ENCODE measurements at places on chromosomes 1 and 21.

GRCh38 chr1:94986783-94987182 lies 59.9 kb upstream of the CNN3 start:
- DNase-seq, result no peak

DNA sequence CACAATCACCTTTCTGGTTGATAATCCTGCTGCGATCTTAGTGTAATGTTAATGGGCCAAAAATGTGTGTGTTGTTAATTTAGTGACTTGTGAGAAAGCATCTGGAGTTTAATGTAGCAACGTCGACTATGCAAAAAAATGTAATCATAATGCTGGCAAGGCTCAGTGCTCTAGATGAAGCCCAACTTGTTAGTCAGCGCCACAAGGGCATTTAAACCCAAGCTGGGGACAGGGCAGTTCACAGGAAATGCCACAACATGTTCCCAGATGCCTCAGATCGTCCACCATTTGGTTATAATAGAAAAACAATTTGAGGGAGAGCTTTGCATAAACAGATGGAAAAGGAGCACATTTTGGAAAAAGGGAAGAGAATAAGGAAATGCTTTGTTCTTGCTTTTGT lies 585.4 kb upstream of the PLXNA2 start:
- no peak for DNase-seq

GRCh38 chr1:226417830-226418546 lies 10.1 kb upstream of the PARP1 start:
- DNase-seq, result no peak

- DNase-seq, result no peak
Observed at GRCh38 chr1:232441036-232441411, 188.9 kb downstream of the SIPA1L2 start.

DNA sequence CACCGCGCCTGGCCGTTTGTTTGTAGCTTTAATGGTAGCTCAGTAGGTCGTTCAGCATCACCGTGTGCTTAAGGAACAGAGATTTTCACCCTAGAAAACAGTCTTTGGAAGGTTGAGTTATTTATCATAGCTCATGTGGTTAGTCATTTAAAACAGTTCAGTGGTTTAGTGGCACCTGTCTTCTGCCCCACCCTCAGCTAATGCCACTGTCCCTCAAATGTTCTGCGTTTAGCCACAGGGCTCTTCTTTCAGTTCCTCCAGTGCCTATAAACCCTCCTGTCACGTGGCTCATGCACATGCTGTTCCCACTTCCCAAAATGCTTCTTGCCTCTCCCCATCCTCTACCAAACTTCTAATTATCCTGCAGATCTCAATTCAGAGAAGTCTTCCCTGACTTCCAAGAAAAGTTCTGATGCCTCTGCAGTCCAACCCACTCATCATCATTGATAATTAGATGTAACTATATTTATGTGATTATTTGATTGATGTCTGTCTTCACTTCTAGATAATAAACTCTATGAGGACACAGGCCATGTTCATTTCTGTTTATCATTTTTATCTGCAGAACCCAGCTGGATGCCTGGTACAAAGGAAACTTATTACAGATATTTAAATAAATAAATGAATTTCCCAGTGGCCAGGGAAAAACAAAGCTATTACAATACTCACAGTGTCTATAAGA lies 14.4 kb upstream of the DIPK1A start:
- DNase-seq, result no peak

DNA sequence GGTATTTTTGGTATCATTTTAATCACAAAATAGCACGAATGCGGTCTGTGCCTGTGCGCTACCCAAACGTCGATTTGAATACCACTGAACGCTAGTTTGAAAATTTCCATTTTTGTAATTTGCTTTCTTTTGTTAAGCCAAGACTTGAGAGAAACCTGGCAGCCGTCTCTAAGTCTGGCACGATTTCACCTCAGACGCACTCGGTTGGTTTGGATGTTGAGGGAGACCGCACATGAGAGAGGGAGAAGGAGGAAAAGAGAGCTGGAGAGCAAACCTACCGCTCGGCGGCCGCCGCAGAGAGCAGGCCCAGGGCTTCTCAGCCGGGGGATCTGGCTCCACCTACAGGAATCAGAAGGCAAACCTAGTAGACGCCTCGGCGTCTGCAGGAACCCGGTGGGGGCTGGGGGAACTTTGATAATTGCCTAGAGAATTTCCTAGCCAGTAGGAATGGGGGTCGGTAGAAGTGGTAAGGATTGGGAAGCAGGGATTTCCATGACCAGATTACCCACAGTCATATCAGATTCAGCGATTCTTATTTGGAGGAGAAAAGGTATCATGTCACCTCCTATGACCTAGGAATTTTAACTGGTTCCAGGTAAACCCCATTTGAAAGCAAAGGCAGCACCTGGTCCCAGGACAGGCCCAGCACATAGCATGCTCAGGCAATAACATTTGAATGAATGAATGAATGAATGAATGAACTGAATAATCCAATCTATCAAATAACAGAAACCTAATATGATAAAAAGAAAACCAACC lies 83.2 kb downstream of the TM2D1 start:
- no peak for DNase-seq

DNA sequence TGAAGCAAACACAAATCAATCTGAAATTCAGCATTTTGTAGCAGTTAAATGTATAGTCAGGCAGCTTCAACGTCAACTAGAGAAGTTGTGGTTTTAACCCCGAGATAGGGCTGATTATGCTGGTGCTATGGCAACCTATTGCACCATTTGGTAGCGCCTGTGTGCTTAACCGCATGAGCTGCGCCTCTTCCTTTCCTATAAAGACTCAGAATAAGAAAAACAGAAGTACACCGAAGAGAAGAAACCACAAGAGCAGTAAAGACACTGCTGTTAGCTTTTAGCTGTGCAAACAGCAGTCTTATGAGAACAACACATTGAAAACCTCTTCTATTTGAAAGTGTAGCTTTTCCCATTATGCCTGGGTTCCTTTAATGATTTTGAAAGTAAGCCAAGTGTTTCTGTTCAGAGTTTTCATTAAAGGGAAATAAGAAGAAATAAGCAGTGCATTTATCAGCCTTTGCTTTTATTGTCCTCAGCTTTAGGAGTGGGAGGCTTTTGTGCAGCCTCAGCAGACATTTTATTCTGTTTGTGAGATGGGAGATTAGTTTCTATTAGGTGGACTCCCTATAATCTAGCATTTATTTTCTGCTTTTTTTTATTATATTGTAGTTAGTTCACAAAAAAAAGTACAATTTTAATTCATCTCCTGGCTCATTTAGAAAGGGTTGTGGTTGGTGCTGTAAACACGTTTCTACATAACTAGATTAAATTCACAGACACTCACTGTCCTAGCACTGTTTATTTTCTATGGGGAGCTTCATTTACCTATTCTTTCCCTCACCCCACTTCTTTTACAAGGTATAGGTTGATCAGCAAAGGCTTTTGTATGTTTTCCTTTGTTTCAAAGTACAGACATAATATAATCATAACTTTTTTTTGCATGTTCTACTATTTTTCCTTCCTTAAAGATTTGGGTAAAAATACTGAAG lies 43.3 kb downstream of the PTPRC start:
- no peak for DNase-seq

DNA sequence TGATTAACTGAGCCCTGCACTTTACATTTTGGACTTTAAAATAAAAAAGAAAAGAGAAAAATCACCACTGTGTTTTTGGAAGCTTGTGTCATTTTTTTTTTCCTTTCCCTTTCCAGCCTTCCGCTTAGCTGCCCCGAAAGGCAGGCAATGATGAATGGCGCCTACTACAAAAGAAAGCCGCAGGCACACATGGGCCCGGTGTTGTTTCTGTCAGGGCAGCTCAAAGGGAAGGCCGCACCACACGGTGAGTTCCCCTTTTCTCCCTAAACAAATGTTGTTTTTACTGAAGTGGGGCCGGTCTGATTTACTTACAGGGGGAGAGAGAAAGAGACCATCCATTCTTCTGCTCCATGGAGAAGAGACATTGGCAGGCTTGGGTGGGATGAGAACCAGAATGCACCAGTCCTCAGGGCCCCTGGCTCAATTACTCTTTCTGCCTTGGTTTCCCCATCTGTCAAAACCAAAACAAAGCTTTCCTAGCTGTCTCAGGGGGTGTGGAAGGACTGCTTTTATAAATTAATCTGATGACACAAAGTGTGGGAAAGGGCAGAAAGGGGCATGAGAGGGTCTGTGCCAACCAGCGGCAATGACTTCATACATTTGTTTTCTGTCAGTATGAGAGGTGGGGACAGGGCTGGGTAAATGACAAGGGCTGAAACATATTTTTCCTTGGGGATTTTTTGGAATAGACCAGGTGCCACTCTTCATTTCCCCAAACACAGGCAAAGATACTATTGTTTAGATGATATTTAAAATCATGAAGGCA lies 91.4 kb upstream of the PLXNA2 start:
- DNase-seq, result no peak

DNA sequence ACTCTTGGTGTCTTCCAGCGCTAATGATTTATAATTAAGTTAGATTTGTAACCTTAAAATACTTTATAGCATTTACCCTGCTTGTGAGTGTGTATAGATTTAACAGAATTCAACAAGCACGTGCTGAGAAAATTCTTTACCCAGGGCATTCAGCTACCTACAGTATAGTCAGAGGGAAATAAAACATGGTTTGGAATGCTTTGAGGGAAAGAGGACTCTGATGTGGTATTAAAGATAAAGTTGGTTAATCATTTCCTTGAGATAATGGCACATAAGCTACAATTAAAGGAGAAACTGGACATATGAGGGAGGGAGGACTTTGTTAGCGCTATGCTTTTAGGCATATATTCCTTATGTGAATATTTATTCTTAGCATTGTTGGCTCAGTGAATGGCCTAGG lies 26.4 kb upstream of the IL12RB2 start:
- no peak for DNase-seq

DNA sequence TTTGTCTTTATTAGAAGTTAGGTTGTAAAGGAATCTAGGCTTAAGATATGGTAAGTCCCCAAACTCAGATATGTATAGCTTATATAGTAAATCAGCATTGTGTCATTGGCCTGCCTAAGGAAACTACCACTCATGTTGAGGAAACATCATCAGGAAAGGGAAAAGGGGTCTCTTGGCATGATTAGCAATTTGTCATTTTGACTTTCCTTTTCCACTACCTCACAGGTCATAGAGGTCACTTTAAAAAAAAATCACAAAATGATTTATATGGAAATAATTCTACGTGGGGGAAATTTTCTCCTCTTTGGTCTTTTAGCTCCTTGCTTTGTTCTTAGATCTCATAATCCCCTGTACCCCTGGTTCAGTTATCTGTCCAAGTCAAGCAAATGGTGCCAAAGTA lies 213.5 kb downstream of the RPS6KC1 start:
- no peak for DNase-seq

- DNase-seq, result no peak
Observed at GRCh38 chr1:221735999-221736398, 5.9 kb downstream of the DUSP10 start.

GRCh38 chr1:2025491-2025981 lies 6.4 kb downstream of the GABRD start:
- no peak for DNase-seq

- peak; percentile 57 for DNase-seq
Observed at GRCh38 chr1:156623946-156624813, 5.0 kb downstream of the HAPLN2 start.

GRCh38 chr1:17596186-17596585 lies 56.7 kb downstream of the ARHGEF10L start:
- no peak for DNase-seq

DNA sequence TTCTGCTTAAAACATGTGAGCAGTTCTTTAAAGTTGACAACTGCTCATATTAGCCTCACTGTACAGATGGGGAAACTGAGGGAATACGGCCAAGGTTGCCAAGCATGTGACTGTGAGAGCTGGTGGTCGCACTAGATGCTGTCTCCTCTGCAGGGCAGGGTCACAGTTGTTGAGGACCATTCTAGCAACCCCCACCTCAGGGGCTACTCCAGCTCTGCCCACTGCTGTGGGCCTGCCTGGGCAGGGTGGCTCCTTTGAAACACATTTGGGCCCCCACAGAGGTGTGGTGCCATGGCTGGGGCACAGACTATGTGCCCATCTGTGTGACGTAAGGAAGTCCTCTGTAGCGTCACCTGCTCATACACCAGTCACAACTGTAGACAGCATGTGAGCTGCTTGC lies 779 bp downstream of the THEM5 start:
- no peak for DNase-seq

- no peak for DNase-seq
Observed at GRCh38 chr21:40080385-40080784, 213.1 kb downstream of the PCP4 start.

DNA sequence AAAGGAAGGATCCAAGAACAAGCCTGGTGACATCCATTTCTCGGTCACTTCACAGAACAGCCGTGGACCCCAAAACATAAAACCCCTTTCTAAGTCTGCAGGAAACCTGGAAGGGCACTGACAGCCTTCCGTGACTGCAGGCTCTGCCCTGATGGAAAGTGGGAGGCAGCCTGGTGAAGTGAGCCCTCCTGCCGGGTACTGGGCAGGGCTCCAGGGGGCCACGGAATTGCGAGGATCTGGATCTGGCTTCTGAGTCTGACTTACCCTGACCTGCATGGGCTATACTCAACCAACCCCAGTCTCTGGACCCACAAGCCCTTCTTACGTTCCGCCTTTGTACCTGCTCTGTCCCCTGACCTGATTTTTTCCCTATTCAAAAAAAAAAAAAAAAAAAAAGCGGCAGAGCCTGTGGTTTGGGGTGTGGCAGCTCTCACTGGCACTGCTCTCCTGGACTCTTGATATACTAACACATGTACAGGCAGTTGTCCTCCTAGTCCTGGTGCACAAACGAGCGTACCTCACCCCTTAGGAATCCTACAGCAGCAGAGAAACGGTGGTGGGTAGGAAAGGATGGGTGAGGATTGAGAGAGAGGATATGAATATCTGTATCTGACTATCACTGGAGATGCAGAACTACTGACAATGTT lies 82.9 kb downstream of the BEND5 start:
- no peak for DNase-seq

GRCh38 chr1:198387587-198387986 lies 152.9 kb downstream of the ATP6V1G3 start:
- DNase-seq, result no peak

GRCh38 chr1:95067062-95067461 lies 5.7 kb downstream of the ALG14 start:
- no peak for DNase-seq

DNA sequence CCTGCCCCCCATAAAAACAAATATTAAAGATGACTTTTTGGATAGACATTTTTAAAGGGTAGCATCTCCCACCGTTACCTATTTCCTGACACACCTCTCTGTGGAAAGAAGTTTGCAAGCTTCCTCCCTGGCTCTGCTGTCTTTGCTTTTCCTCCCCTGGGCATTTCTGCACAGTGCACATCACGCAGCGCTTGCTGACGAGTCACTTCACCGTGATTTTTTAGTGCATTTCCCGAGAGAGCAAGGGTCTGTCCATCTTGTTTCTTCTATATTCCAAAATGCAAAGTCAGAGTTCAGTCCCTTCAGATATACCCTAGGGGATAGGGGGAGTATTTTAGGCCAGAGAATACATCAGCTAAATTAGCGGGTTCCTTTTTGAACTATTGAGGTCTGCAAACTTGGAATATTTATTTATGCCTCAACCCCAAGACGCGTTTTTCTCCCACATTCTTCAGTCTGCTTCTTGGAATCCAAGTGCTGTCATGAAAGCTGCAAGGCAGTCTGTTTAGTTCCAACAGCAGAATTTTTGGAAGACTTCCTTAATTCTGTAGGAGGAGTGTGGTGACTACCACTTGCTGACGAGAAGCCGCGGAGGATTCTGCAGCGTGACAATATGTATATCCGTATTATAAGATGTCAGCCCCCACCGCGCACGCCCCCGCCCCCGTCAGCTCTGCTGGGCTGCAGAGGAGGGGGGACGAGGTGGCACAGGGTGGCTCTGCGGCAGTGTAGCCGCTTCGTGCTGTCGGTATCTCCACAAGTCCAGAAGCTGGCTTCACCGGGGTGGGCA lies 22.4 kb downstream of the SMYD2 start:
- DNase-seq, result no peak

GRCh38 chr1:34631126-34631525 lies 123.7 kb upstream of the GJB5 start:
- no peak for DNase-seq
